ENCODE measurements at places on chromosomes 2 and 18. TPM values are rescaled to one million over a fixed set of nuclear protein-coding genes. Genes with fewer than 3 reads are reported as not detected.

Gene SLC9A4
- not detected for polyA plus RNA-seq

Gene G6PC2
- polyA plus RNA-seq = not detected

Gene ASB18
- not detected for polyA plus RNA-seq

Gene CFAP53
- polyA plus RNA-seq = not detected

Gene FASTKD2
- 25.2 TPM for polyA plus RNA-seq

Gene PLCL1
- polyA plus RNA-seq = 0.11 TPM

Gene ZNF516
- polyA plus RNA-seq = 2.5 TPM

Gene ALLC
- not detected for polyA plus RNA-seq

Gene C2orf78
- polyA plus RNA-seq = not detected

GRCh38 chr18:31648966-31649429 lies 35.4 kb downstream of the B4GALT6 start:
- no peak overlapping the region for H3K27ac ChIP-seq
- no peaks in the 10 kb centered on the region for H3K36me3 ChIP-seq
- H3K4me1 ChIP-seq = peaks cover 15% of the 10 kb centered on the region
- DNase-seq = no peak
- peaks cover 17% of the 10 kb centered on the region for H3K27me3 ChIP-seq

- no peaks in the 10 kb centered on the region for H3K36me3 ChIP-seq
- no peak for DNase-seq
- H3K4me1 ChIP-seq = no peaks in the 10 kb centered on the region
- H3K27me3 ChIP-seq = no peaks in the 10 kb centered on the region
- no peak overlapping the region for H3K27ac ChIP-seq
These were observed 134.7 kb downstream of the ASXL3 start for GRCh38 chr18:33712719-33713118.

DNA sequence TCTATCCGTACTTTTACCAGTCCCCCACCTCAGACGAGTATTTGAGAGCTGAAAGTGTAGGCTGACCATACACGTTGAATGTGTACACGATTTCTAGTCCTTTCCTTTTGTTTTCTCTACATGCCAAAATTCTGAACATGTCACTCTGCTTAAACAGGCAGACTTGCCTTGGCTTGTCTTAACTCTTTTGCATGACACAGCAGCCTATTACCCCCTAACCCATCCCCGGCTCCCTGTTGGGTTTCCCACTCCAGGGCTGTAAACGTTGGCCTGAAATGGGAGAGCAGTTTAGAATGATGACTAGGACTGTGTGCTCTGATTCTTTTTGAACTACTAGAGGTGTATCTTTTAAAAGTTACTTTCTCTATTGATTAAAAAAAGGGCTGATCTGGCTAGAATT lies 19.1 kb downstream of the MTCL1 start:
- no peak overlapping the region for H3K4me3 ChIP-seq
- no peaks in the 10 kb centered on the region for H3K27me3 ChIP-seq
- no peak overlapping the region for H3K27ac ChIP-seq
- DNase-seq = no peak
- H3K36me3 ChIP-seq = peaks cover 16% of the 10 kb centered on the region

GRCh38 chr2:47272031-47272864 lies 117.1 kb upstream of the STPG4 start:
- peak; percentile 52 for DNase-seq
- H3K27ac ChIP-seq = no peak overlapping the region
- H3K27me3 ChIP-seq = no peaks in the 10 kb centered on the region
- H3K36me3 ChIP-seq = no peaks in the 10 kb centered on the region

- no peak for DNase-seq
- H3K27me3 ChIP-seq = peaks cover 6% of the 10 kb centered on the region
- peak overlapping the region; percentile 36 for H3K27ac ChIP-seq
- H3K4me1 ChIP-seq = no peaks in the 10 kb centered on the region
- H3K4me3 ChIP-seq = no peak overlapping the region
These were observed 202.1 kb downstream of the RNF144A start for GRCh38 chr2:7119132-7119835.

DNA sequence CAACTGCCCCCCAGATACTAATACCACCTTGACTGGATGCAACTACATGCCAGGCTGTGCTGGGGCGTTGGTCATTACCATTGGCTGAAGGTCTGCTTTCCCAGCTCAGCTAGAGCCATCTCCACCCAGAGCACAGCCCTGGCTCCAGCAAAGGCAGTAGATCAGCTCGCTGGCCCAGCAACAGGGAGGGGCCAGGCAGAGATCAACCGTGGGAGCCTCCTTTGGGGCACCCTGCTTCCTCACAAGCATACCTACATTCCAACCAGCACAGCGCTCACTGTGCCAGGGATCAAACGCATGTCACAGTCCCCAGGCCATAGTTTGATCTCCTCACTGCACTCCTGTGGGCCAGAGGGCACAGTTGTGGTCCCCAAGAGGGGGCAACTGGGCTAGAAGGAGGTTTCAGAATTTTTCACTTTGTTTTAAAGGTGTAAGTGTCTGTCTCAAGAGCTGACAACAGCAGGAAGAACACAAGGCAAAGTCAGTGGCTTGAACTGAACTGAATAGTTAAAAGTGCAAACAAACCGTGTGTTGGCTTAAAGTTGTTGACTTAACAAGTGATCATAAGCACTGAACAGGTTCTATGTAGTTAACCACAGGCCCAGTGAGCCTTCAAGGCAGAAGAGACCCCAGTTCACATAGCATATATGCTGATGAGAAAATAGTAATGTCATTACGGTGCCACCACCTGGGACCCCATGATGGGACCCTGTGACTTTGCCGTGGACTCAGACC lies 70.1 kb upstream of the BZW1 start:
- no peaks in the 10 kb centered on the region for H3K27me3 ChIP-seq
- no peaks in the 10 kb centered on the region for H3K4me1 ChIP-seq
- H3K4me3 ChIP-seq = no peak overlapping the region

- peak overlapping the region; percentile 86 for H3K27ac ChIP-seq
- DNase-seq = no peak
- H3K4me1 ChIP-seq = peaks cover 55% of the 10 kb centered on the region
- H3K27me3 ChIP-seq = no peaks in the 10 kb centered on the region
- H3K36me3 ChIP-seq = no peaks in the 10 kb centered on the region
These were observed 10.6 kb downstream of the CXCR4 start for GRCh38 chr2:136107051-136108033.

DNA sequence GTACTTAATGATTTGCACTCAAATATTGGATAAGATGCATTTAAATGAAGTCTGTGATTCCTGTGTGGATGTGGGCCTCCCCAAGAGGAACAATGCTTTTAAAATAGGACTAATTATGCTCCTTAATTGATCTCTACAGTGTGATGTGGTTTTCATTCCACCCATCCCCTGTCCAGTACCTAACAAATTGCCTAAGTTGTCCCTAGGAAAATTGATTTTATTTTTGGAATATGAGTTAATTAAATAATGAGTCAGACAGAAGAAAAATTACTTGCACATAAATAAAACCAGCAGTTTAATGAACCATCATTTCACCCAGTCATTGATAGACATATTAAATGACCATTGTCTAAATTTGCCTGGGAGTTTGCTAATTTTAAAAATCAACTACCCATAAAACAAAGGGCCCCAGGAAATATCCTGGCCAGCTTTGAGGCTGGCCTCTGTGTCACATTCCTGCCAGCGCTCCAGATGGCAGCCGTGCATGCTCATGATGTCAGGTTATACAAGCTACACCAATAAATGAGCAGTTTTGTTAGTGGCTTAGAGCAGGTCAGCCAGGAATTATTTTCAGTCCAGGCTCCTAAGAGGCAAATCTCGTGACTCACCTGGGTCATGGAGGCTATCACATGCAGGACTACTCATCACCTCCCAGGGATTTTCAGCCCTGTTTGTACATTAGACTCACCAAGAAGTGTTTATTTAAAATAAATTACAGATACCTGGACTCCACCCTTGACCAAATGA lies 31.9 kb downstream of the ABHD3 start:
- DNase-seq = no peak
- H3K4me3 ChIP-seq = no peak overlapping the region
- H3K27ac ChIP-seq = peak overlapping the region; percentile 54
- H3K27me3 ChIP-seq = no peaks in the 10 kb centered on the region
- no peaks in the 10 kb centered on the region for H3K4me1 ChIP-seq

DNA sequence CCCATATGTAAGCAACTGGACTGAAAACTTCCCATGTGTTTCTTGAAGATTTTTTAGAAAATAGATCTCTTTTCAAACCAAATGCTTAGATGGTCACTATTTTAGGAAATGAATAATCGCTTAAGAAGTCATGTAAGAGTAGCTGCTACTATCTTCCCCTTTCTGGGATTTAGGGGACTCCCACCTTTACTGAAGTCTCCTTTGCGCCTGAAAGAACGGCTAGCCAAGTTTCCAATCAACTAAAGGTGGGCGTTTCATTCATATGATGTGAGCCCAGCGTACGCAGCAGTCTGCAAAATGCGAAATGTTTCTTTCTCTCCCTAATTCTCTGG lies 1.1 kb downstream of the DIPK1C start:
- no peak overlapping the region for H3K4me3 ChIP-seq
- peaks cover 16% of the 10 kb centered on the region for H3K4me1 ChIP-seq
- no peak for DNase-seq

DNA sequence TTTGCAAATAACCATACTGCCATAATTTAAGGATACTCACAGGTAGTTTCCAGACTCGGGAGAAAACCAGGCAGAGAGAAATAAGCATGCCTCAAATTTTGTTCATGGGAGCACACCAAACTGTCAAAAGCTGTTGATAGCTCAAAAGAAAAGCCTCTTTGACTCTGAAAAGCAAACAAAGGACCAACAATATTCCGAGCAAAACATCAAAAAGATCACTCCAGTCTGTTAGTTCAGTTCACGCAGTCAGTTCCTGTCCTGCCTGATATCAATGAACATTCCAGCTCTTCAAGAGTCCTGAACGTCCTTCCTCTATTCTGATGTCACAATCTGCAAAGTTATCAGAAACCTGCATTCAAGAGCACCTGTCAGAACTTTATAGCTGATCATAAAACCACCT lies 78.7 kb downstream of the RRM2 start:
- no peaks in the 10 kb centered on the region for H3K36me3 ChIP-seq
- no peak overlapping the region for H3K27ac ChIP-seq
- H3K27me3 ChIP-seq = no peaks in the 10 kb centered on the region
- H3K4me3 ChIP-seq = no peak overlapping the region
- DNase-seq = no peak

DNA sequence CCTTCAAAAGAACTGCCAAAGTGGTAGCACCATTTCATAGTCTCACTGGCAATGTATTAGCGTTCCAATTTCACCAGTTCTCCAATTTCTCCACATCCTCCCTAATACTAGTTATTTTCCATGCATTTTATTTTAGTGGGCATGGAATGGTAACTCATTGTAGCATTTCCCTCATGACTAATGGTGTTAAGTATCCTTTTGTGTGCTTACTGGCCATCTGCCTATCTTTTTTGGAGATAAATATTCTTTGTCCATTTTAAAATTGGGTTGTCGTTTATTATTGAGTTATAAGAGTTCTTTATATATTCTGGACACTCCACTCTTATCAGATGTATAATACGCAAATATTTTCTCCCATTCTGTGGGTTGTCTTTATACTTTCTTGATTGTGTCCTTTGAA lies 107.1 kb downstream of the THADA start:
- no peak overlapping the region for H3K27ac ChIP-seq
- no peaks in the 10 kb centered on the region for H3K36me3 ChIP-seq
- H3K4me3 ChIP-seq = no peak overlapping the region
- no peaks in the 10 kb centered on the region for H3K27me3 ChIP-seq

DNA sequence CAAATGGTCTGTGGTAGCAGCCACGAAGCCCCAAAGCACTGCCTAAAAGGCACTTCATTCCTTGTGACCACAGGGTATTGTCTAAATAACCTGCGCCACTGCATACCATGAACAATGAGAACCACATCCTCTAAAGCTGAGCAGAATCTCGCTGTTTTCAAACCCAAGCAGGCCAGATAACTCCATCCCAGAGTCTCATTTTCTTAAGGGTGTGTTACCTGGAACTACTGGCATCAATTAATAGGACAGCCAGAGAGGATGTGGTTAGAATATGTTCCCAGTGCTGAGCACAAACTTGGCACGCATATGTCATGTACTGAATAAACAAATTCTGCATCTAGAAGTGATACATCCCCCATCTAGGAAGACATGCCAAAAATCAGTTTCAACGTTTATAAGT lies 13.0 kb downstream of the VPS4B start:
- H3K4me3 ChIP-seq = no peak overlapping the region
- H3K4me1 ChIP-seq = peaks cover 15% of the 10 kb centered on the region
- no peaks in the 10 kb centered on the region for H3K27me3 ChIP-seq
- peaks cover 7% of the 10 kb centered on the region for H3K36me3 ChIP-seq
- no peak for DNase-seq

DNA sequence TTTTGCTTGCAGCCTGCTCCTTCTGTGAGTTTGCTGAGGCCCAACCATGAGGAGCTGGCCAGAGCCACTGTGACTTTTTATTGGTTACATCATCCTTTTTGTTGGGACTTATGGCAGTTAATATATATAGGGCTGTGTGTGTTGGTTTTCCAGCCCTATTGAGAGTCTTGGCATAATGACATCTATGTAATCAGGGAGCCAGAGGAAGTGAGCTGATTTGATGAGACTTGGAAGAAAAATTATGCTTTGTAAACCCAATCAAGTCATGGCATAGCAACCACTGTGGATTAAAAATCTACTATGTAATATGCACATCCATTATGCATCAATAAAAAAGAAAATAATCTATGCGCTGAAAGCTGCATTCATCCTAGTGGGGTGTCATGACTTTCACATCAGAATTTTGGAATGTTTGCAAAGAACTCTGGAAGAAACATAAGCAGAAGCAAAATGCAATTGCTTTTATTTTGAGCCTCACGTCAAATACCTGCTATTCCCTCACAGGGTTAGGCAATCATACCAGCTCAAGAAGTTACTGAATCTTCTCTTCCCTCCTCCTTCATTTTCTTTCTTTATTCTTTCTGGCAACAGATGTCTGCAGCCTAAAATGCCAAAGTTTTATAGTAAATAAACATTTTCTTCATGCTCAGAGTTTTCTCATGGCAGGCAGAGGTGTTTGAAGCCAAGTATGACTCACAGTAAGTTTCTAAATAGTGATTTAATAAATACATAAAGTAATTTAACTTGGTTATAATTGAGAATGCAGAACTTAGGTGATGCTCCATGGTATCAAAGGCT lies 308.5 kb downstream of the KCNS3 start:
- no peak overlapping the region for H3K4me3 ChIP-seq
- no peak for DNase-seq
- no peak overlapping the region for H3K27ac ChIP-seq
- no peaks in the 10 kb centered on the region for H3K36me3 ChIP-seq
- no peaks in the 10 kb centered on the region for H3K4me1 ChIP-seq

- H3K4me1 ChIP-seq = no peaks in the 10 kb centered on the region
- no peak overlapping the region for H3K4me3 ChIP-seq
- DNase-seq = no peak
- H3K27ac ChIP-seq = no peak overlapping the region
- no peaks in the 10 kb centered on the region for H3K27me3 ChIP-seq
These were observed 234.2 kb downstream of the ASXL3 start for GRCh38 chr18:33812186-33812585.

- H3K27ac ChIP-seq = no peak overlapping the region
- no peaks in the 10 kb centered on the region for H3K27me3 ChIP-seq
- DNase-seq = no peak
- H3K4me1 ChIP-seq = peaks cover 4% of the 10 kb centered on the region
These were observed 9.7 kb downstream of the STK39 start for GRCh38 chr2:168237741-168238140.

All from naive B cell (primary cell).